ENCODE measurements at places on chromosomes 6 and 20. TPM values are rescaled to one million over a fixed set of nuclear protein-coding genes. Genes with fewer than 3 reads are reported as not detected.

Gene TRIM39
- 40.1 TPM for total RNA-seq

Gene PLCB4
- 0.05 TPM for total RNA-seq

Gene CAGE1
- total RNA-seq = 1.3 TPM

Gene TMEM244
- total RNA-seq = not detected

Gene CYP21A2
- 0.28 TPM for total RNA-seq

Gene CRISP3
- total RNA-seq = not detected

Gene ENPP1
- 0.85 TPM for total RNA-seq

Gene POLR1C
- total RNA-seq = 22.3 TPM

Gene MRAP2
- total RNA-seq = not detected

- peaks cover 38% of the 10 kb centered on the region for H3K4me1 ChIP-seq
- H3K27me3 ChIP-seq = no peaks in the 10 kb centered on the region
- no peak overlapping the region for H3K4me3 ChIP-seq
- H3K27ac ChIP-seq = peak overlapping the region; percentile 36
- peaks cover 53% of the 10 kb centered on the region for H3K36me3 ChIP-seq
Measured at GRCh38 chr20:41408986-41409385, 42.4 kb upstream of the EMILIN3 start.

- no peaks in the 10 kb centered on the region for H3K36me3 ChIP-seq
- no peaks in the 10 kb centered on the region for H3K27me3 ChIP-seq
- H3K27ac ChIP-seq = no peak overlapping the region
- no peaks in the 10 kb centered on the region for H3K4me1 ChIP-seq
- H3K4me3 ChIP-seq = no peak overlapping the region
- no peak for DNase-seq
Measured at GRCh38 chr20:61663521-61664425, 401.9 kb downstream of the TAF4 start.

DNA sequence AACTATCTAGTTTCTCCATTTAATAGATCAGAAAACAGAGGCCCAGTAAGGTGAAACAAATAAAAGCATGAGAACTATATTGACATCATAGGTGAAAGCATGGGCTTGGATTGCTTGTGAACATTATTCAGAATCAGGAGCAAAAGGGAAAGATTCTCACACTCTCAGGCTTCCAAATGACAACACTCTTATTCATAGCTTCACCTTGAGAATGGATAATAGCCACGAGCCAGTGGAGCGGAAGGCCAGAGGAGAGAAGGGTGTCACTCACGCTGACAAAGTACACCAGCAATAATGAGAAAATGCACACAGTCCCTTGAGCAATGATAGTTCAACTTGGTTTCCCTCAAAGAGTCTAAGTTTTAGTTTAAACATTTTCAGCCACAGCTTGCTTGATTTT, 339.0 kb downstream of the TPBG start:
- DNase-seq = no peak
- no peaks in the 10 kb centered on the region for H3K36me3 ChIP-seq
- no peak overlapping the region for H3K4me3 ChIP-seq
- H3K4me1 ChIP-seq = no peaks in the 10 kb centered on the region
- H3K27ac ChIP-seq = no peak overlapping the region

GRCh38 chr20:52939141-52939540, 33.0 kb upstream of the TSHZ2 start:
- H3K27ac ChIP-seq = no peak overlapping the region
- no peaks in the 10 kb centered on the region for H3K36me3 ChIP-seq
- no peak overlapping the region for H3K4me3 ChIP-seq
- H3K4me1 ChIP-seq = no peaks in the 10 kb centered on the region
- no peaks in the 10 kb centered on the region for H3K27me3 ChIP-seq

GRCh38 chr6:82878812-82879211, 186.8 kb downstream of the UBE3D start:
- H3K4me3 ChIP-seq = no peak overlapping the region
- no peak for DNase-seq
- no peaks in the 10 kb centered on the region for H3K4me1 ChIP-seq
- H3K27me3 ChIP-seq = no peaks in the 10 kb centered on the region
- H3K27ac ChIP-seq = no peak overlapping the region

DNA sequence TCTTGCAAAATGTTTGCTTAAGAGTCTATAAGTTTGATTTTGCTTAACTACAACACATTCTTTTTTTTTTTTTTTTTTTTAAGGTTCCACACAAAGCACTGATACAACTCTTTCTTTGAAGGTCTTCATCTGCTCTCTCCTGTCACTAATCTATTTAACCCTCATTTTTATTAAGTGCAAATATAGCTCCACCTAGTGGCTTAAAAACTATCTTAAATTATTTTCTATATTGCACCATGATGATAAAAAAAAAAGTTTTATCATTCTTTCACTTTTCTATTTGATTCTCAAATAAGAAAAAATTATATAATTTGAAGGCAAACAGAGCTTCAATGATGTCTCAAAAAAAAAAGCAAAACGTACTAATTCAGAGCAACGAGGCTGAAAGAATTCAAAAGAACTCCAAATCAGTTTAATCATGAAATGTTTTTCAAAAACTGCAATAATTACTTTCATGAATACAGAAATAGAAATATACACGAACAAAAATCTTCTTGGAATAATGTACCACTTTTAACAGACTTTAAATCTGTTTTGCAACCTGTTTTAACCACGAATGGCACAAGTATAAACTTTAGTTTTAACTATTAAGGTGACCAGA, 12.8 kb downstream of the ESF1 start:
- H3K4me3 ChIP-seq = no peak overlapping the region
- no peaks in the 10 kb centered on the region for H3K4me1 ChIP-seq
- no peaks in the 10 kb centered on the region for H3K27me3 ChIP-seq
- no peak overlapping the region for H3K27ac ChIP-seq
- peaks cover 69% of the 10 kb centered on the region for H3K36me3 ChIP-seq
- peak; percentile 27 for DNase-seq

DNA sequence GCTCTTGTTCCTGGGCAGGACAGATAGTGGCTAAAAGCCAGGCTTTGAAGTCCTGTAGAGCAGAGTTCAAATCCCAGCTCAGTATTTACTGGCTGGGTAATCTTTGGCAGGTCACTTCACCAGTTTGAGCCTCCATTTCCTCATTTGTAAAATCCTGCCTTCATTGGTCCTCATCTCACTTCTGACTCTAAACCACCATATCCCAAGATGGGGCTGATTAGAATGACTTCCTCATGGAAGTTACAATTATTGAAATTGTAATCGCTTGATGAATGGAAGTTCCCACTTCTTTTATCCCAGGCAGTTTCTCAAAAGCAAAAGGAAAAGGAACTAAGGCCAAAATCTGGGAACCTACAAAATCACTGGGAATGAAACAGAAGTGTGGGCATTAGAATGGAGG, 35.9 kb upstream of the B4GALT5 start:
- no peaks in the 10 kb centered on the region for H3K27me3 ChIP-seq
- H3K27ac ChIP-seq = no peak overlapping the region
- no peaks in the 10 kb centered on the region for H3K36me3 ChIP-seq
- H3K4me1 ChIP-seq = peaks cover 16% of the 10 kb centered on the region
- no peak for DNase-seq
- no peak overlapping the region for H3K4me3 ChIP-seq

DNA sequence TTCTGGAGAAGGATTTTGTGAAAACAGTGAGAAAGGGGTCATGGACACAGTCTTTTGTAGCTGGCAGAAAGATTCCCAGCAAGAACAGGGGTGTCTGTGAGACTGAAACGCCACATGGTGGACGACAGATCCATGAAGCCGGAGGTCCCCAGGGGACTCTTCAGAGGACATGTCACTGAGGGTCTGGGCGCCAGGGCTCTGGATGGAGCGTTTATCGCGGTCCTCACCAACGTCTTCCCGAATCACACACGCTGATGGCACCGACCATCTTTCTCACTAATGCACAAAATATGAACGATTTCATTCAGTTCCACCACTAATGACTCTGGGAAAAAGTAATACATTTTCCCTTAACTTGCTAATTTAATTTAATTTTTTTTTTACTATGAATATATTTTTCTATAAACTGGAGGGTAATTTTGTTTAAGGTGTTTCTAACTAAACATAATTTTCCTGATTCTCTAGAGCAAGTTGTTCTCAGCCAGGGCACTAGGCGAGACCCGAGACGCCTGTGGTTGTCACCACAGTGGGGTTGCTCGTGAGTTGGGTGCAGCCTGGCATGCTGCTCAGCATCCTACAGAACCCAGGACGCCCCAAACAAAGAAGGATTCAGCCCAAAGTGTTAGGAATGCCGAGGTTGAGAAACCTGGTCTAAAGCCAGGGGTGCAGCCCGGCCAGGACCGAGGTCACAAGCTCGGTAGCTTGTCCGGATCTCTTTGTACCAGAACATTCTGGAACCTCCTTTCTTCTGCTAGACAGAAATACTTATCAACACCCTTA, 306.2 kb downstream of the TAF4 start:
- no peak overlapping the region for H3K27ac ChIP-seq
- H3K4me3 ChIP-seq = no peak overlapping the region
- H3K27me3 ChIP-seq = no peaks in the 10 kb centered on the region
- H3K4me1 ChIP-seq = no peaks in the 10 kb centered on the region
- DNase-seq = no peak

- no peaks in the 10 kb centered on the region for H3K4me1 ChIP-seq
- H3K36me3 ChIP-seq = no peaks in the 10 kb centered on the region
- DNase-seq = peak; percentile 31
- H3K27ac ChIP-seq = no peak overlapping the region
- no peaks in the 10 kb centered on the region for H3K27me3 ChIP-seq
Measured at GRCh38 chr6:143026696-143027449, 33.8 kb upstream of the AIG1 start.

- H3K27ac ChIP-seq = no peak overlapping the region
- no peaks in the 10 kb centered on the region for H3K36me3 ChIP-seq
- H3K4me3 ChIP-seq = no peak overlapping the region
Measured at GRCh38 chr6:42340511-42340910, 111.2 kb downstream of the TRERF1 start.

- H3K4me3 ChIP-seq = no peak overlapping the region
- H3K27ac ChIP-seq = no peak overlapping the region
- DNase-seq = no peak
- H3K36me3 ChIP-seq = no peaks in the 10 kb centered on the region
- peaks cover 10% of the 10 kb centered on the region for H3K4me1 ChIP-seq
Measured at GRCh38 chr6:124963831-124964763, 1.9 kb downstream of the RNF217 start.

DNA sequence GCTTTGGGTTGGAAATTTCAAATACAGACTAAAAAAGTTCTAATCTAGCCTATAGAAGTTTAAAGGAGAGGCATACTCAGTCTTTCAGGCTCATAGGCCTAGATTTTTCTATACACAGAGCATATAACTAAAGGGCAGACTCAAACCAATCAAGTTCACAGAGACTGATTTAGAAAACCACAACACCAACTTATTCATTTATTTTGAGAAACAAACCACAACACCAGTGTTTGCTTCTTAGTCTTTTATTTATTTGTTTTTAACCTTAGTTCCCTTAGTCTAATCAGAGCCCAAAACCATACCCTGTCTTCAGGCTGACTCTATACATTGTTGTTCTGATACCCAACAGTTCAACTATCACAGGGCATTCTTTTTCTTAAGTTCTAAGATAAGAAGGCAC, 103.7 kb downstream of the REV3L start:
- peaks cover 34% of the 10 kb centered on the region for H3K36me3 ChIP-seq
- H3K4me3 ChIP-seq = no peak overlapping the region
- no peaks in the 10 kb centered on the region for H3K4me1 ChIP-seq
- no peak for DNase-seq
- H3K27ac ChIP-seq = no peak overlapping the region

DNA sequence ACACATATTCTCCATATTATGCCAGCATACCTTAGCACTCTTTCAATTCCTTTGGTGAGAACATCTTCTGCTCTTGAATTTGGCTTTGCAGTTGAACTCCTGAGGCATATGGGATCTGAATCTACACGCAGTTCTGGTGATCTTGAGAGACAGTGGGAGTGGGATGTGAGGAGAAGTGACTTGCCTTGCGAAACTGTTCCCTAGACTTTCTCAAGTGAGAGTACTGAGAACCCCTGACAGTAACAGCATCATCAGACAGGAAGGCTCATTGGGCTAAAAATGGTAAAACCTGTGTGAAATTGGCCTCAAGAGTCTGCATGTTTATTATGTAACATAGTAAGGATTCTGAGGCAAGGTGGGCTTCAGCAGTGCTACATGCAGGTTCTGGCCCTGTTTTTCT, 49.1 kb upstream of the CEP85L start:
- H3K27me3 ChIP-seq = no peaks in the 10 kb centered on the region
- no peak for DNase-seq
- H3K4me3 ChIP-seq = no peak overlapping the region
- peaks cover 13% of the 10 kb centered on the region for H3K4me1 ChIP-seq
- H3K36me3 ChIP-seq = no peaks in the 10 kb centered on the region
- H3K27ac ChIP-seq = no peak overlapping the region

DNA sequence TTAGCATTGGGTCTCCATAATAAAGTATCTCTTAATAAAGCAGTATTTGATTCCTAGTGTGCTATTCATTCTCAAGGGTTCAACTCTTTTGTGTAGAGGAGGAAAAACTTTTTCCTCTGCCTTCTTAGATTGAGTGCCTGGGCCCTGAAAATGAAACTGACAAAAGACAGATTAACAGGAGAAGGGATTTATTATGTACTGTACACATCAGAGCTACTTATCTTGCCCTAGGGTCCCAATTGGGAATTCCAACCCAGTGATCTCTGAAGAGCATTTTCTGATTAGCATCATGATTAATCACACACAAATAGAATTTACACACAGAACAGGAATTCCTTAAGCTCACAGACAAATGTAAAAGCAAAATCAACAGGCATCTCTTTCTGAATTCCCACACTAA, 128.9 kb downstream of the CD164 start:
- DNase-seq = no peak
- H3K27ac ChIP-seq = no peak overlapping the region
- H3K4me3 ChIP-seq = no peak overlapping the region
- H3K27me3 ChIP-seq = no peaks in the 10 kb centered on the region
- H3K4me1 ChIP-seq = no peaks in the 10 kb centered on the region

DNA sequence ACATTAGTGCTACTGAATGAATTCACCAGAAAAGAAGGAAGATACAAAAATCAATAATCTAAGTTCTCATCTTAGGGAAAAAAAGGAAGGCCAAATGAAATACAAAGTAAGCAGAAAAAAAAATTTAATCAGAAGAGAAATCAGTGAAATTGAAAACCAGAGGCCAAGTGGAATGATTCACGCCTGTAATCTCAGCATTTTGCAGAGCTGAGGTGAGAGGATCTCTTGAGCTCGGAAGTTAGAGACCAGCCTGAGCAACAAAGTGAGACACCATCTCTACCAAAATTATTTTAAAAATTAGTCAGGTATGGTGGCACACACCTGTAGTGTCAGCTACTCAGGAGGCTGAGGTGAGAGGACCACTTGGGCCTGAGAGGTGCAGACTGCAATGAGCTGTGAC, 21.2 kb upstream of the ASF1A start:
- H3K4me3 ChIP-seq = no peak overlapping the region
- H3K36me3 ChIP-seq = peaks cover 4% of the 10 kb centered on the region
- no peak overlapping the region for H3K27ac ChIP-seq
- no peaks in the 10 kb centered on the region for H3K27me3 ChIP-seq
- H3K4me1 ChIP-seq = no peaks in the 10 kb centered on the region

- DNase-seq = no peak
- no peaks in the 10 kb centered on the region for H3K27me3 ChIP-seq
- no peaks in the 10 kb centered on the region for H3K4me1 ChIP-seq
Measured at GRCh38 chr20:35003211-35004031, 47.8 kb downstream of the MYH7B start.
